ENCODE measurements at places on chromosomes 6 and 20.

GRCh38 chr20:24459733-24460132 is 9.7 kb upstream of the SYNDIG1 start:
- no peak for DNase-seq

DNA sequence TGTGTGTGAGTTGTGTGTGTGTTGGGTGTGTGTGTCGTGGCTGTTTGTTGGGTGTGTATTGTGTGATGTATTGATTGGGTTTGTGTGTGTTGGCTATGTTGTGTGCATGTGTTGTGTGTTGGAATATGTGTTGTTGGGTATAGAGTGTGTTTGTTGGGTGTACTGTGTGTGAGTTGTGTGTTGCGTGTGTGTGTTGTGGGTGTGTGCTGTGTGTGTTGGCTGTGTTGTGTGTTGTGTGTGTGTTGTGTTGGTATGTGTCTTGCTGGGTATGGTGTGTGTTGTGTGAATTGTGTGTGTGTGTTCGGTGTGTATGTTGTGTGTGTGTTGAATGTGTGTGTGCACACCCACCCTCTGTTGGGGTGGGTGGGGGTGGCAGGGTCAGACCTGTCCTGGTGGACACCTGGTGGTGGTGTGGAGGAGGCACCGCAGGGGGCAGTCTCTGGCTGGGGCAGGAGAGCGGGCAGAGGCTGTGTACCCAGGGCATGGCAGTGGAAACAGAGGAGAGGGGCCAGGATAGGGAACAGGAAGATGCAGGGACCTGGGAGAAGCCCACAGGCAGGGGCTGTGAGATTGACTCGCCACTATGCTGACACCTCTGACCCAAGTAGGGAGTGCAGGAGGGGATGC is 25.5 kb upstream of the PXDC1 start:
- no peak for DNase-seq

- DNase-seq, result no peak
These were observed 5.4 kb upstream of the SH3BGRL2 start for GRCh38 chr6:79625746-79626145.

GRCh38 chr20:43415661-43416430 is 41.9 kb upstream of the SRSF6 start:
- no peak for DNase-seq

DNA sequence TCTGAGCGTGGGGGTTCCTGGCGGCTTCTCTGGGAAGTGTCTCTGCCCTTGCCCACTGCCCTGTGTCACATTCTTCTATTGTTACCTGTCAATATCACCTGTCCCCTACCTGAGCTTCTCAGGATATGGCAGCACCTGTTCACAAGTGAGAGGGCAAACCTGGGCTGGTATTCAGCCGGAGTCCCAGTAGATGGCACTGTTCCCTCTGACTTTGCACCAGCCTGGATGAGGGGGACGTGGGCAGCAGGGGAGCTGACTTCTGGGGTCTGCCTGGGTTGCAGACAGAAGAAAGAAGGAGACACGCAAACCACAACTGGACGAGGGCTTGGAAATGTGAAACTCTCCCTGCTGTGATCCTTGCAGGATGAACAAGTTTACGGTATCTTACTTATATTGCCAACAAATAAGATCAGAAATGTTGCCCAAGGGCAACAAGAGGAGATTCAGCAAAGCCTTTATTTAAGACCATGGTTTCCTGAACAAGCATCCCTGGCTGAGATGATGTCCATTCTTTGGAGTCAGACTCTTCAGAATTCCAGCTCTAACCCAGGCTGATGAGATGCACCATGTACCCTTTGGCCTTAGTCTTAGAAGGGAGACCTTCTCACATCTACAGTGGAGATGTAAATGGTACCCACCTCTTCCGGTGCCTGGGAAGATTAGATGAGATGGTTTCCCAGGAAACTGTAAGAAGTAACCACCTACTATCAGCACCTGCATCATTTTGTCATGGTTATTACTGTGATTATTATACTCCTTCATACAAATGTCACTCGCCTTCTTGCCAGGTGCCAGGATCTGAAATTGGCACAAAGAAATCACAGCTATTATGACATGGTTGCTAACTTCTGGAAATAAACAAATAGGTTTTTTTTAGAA is 400.0 kb upstream of the CDH4 start:
- no peak for DNase-seq

DNA sequence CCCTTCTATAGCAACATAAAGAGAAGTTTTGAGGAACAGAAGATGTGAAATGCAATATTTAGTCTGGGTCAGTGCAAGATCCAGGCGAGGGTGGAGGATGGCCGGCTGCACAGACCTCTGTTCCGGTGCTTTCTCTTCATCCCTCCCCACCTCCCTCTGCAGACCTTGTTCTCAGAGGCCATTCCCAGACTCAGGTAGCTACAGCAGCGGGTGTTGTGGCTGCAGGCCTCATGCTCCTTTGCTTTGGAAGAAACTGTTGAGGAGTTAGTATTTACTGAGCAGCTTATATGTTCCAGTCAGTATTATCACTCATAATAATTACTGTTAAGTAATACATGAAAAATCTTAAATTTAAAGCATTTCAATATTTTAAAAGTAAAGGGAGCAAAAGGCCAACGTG is 1.7 kb downstream of the BTN3A3 start:
- no peak for DNase-seq

- no peak for DNase-seq
These were observed 44.3 kb upstream of the BCLAF1 start for GRCh38 chr6:136333824-136334464.

Data from AG08396 (cell line).